ENCODE measurements at places on chromosomes 16 and 17.

GRCh38 chr17:37440424-37440823 lies 33.7 kb downstream of the TADA2A start:
- no peak for DNase-seq

GRCh38 chr17:36937001-36937958 lies at the start of gene LHX1:
TSS of gene LHX1 (plus strand) at chr17:36937475. CDS start at chr17:36938198, 723 bp downstream.
- no peak for DNase-seq

- DNase-seq = no peak
These were observed 3.5 kb downstream of the PIPOX start for GRCh38 chr17:29046473-29046839.

DNA sequence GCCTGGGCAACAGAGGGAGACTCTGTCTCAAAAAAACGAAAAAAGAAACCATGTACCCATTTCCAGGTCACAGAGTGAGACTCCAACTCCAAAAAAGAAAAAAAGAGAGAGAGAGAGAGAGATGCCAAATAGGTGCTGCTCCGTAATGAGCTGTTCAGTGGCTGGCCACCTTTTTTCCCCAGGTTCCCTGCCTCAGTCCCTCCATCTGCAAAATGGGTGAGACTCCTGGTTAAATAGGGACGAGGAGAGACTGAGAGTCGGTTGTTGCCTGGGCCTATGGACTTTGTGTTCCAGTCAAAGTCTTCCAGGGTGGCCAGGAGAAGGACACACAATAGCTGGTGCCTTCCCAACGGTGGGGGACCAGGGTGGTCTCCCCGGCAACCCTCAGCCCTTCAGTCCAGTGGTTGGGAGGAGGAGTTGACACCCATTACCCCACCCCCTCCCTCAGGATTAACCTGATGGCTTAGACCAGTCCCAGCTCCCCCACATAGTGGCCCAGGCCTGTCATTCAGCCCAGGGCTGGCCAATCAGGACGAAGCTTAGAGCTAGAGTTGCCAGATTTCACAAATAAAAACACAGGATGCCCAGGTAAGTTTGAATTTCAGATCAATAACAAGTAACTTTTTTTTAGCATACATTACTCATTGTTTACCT lies 258.2 kb downstream of the PARN start:
- DNase-seq = no peak

DNA sequence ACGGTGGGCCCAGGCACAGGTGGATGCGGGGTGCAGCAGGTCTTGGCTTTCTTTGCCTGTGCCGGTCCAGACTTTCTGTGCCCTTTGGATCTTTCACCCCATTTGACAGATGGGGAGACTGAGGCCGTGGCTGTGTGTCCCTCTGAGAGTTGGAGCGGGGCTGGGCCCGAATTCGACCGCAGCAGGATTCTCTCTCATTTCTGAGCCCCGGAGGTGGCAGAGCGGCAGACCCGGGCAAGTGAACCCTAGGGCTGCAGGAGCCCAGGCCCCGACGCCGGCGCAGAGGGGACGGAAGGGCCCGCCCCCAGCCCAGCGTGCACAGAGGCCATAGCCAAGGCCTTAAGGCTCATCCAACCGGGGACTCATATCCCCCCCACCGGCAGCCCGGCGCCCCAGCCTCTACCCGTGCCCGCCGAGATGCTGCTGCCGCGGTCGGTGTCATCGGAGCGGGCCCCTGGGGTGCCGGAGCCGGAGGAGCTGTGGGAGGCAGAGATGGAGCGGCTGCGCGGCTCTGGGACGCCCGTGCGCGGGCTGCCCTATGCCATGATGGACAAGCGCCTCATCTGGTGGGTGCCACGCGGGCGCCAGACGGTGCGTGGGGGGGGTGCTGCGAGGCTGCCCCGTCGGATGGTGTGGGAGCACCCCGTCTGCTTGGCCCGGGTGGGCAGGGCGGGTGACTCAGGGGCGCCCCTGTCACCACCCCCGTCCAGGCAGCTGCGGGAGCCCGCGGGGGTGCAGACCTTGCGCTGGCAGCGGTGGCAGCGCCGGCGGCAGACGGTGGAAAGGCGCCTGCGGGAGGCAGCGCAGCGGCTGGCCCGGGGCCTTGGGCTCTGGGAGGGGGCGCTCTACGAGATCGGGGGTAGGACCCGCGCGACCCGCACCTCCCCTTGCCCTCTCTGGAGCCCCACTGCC lies 857 bp downstream of the TMC8 start:
- DNase-seq = peak; percentile 49

DNA sequence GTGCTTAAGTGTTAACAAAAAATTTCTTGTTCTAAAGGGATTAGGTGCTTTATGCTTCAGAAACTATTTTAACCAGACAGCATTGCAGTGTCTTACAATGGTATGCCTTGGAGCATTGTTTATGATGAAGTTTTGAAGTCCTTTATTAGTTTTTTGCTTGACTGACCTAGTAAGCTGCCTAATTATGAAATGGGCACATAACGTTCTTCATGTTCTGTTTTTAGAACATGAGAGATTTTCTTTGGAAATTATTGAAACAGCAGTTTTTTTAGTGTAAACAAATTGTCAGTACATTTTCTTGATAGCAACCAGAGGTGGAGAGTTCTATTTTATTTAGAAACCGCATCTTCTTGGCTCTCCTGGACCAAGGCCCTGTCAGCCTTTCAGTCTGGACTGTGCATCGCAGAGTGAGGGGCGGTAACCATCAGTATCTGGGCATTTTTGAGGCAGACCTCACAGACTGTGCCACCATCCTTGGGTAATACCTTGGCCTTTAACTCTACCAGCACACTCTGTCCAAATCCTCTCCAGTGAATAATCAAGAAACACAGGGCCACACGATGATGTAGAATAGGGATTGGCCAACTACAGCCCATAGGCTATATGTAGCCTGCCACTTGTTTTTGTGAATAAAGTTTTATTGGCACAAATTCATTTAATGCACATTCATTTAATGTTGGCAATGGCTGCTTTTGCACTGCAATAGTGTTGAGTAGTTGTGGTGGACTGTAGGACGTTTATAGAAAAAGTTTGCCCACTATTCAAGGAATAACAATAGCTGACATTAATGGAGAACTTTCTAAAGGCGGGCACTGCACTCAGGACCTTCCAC lies 81.1 kb downstream of the VPS35L start:
- no peak for DNase-seq

DNA sequence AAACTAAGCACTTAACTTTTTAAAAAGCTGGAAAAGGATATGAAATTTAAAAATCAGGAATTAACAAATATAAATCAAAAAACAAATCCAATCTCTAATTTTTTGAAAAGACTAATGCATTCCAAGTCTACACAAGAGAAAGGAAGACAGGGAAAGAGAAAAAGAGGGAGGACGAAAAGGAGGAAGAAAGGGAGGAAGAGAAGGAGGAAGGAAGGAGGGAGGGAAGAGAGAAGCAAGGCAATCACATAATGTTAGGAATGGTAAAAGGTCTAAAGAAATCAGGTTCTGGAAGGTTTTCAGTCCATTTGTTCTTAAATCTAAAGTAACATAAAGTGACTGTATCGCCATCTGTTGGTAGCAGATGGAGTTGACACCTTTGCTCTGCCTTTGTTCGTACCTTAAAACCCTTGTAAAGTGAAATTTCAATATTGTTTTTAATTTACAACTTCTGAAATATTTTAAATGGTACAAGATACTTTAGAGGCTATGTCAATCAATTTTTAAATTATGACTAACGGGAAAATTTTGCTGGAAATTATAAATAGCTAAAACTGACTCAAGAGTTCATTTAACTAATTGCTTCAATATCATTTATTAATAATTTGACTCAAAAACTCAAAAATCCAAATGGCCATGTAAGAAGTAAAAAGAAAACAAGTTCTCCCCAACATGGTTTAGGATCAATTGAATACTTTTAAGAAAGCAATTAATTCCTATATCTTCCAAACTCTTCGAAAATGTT lies 20.4 kb upstream of the CDYL2 start:
- DNase-seq = peak; percentile 37

DNA sequence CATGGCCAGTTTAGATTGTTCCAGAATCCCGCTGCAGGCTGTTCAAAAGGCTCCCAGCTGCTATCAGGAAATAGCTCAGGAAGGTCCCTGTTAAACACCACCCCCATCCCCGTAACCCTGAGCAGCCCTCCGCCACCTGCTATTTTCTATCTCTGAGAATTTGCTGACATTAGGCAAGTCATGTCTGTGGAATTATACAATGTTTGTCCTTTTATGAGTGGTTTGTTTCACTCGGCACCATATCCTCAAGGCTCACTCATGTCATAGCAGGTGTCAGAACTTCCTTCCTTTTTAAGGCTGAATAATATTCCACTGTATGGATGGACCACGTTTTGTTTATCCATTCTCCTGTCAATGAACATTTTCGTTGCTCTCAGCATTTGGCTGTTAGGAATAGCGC lies 164.3 kb upstream of the FOXF1 start:
- DNase-seq = no peak

- no peak for DNase-seq
These were observed 560 bp downstream of the EFNB3 start for GRCh38 chr17:7705269-7706255.

- DNase-seq = peak; percentile 62
These were observed 6.9 kb upstream of the WDR59 start for GRCh38 chr16:74991593-74992403.

DNA sequence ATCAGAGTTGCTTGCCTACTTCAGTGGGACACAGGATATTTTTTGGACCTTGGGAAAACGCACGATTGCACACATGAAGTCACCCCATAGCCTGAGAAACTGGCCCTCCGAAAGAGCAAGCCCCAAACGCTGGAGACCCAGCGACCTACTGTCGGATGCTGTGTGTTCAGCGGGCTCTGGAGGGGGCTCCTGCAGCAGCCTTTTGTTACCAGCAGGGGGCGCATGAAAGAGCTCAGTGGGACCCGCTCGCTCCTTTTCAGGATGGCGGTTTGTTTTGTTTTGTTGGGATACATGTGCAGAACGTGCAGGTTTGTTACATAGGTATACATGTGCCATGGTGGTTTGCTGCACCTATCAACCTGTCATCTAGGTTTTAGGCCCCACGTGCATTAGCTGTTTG lies 28.4 kb downstream of the MYH3 start:
- peak; percentile 39 for DNase-seq

DNA sequence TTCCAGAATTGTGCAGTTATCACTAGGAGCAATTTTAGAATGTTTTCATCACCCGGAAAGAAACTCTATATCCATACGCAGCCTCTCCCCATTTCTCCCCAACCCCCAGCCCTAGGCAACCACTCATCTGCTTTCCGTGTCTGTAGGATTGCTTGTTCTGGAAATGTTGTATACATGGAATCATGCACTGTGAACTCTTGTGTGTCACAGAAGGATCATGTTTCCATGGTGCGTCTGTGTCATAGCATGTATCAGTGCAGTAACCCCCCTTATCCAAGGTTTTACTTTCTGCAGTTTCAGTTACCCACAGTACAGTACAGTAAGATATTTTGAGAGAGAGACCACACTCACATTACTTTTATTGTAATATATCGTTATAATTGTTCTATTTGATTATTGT lies 299.4 kb downstream of the CPPED1 start:
- no peak for DNase-seq

DNA sequence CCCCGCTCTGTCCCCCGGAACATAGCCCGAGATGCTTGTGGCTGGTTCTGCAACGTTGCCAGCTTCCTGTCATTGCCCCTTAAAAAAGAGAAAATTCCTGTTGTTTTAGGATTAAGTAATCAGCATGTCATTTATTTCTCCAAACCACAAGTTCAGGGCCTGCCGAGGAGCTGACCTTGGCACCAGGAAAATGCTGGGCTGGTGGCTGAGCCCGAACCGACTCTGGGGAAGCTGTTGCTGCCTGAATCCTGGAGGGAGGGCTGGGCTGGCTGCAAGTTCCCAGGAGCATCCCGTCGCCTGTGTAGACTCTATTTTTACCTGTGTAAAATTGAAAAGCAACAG lies 130.9 kb upstream of the FOXF1 start:
- DNase-seq = no peak

DNA sequence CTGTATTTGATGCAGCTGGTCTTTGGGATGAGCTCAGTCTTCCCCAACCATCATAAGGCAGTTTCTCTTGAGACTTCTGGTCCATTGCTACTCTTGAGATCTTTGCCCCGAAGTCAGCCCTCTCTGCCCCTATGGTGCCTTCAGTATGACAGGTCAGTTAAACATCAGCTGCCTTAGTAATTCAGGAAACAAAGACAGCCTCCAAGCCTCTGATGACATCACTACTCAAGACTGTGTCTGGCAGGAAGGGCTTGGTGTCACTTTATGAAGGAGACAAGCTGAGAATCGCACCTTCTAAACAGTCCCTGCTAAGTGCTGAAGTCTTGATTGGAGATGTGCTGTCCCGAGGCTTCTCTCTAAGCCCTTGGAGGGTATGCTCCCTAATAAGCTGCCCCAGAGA lies 104.9 kb upstream of the TBX2 start:
- no peak for DNase-seq

GRCh38 chr16:30032083-30032819 lies 1.2 kb upstream of the TLCD3B start:
- peak; percentile 72 for DNase-seq

GRCh38 chr17:61349350-61349749 lies 50.3 kb upstream of the TBX2 start:
- DNase-seq = no peak

DNA sequence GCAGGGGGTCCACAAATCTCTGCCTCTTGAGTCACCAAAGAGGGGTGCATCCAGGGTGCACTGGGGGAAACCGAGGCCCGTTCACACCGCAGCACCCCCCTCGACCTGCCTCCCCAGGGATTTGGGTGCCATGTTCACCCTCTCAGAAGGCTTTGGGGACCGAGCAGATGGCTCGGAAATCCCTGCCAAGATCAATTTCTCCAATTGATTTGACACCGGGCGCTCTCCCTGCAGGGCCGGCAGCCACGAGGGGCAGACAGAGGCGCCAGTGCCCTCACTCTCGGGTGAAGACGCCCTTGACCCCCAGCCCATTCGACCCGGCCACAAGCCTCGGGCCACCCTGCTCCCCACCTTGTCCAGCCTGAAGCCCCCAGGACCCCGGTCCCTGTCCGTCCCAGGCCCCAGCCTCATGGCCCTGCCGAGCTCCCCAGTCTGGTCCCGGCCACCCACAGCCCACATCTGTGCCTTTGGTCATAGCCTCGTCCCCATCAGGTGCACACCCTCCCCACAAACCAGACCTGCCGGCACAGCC lies 9.3 kb downstream of the SSTR5 start:
- DNase-seq = no peak

GRCh38 chr17:35578929-35579432 lies 610 bp upstream of the PEX12 start:
- DNase-seq = no peak

DNA sequence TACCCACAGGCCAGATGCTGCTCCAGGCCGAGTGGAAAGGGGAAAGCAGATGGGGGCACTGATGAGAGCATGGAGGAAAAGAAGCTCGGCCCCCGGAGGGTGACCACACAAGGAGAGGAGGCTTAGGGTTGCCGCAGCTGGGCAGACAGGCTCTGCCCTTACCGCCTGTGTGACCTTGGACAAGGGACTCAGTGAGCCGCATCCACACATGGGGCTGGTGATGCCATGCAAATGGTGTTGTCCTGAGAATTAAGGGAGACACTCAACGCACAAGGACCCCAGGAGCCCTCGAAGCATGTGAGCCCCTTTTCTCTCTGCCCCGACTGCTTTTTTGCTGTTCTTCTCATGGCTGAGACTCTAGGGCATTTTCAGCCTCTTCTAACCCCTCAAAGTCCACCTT lies 61.0 kb downstream of the PLXDC1 start:
- DNase-seq = no peak

- no peak for DNase-seq
These were observed 87.8 kb downstream of the GNAO1 start for GRCh38 chr16:56279132-56279531.

- DNase-seq = no peak
These were observed 9.7 kb downstream of the INPP5K start for GRCh38 chr17:1506649-1507267.

All from hematopoietic multipotent progenitor cell treated with erythropoietin and hydrocortisone succinate and interleukin-3 and kit ligand, for 15 days (in vitro differentiated cells).